ENCODE measurements at places on chromosomes 1 and 21.

- DNase-seq, result no peak
Observed at GRCh38 chr1:206496131-206496793, 11.1 kb upstream of the RASSF5 start.

GRCh38 chr1:109669246-109669948, 1.5 kb downstream of the GSTM2 start:
- no peak for DNase-seq

- peak; percentile 26 for DNase-seq
Observed at GRCh38 chr1:165073185-165074007, 283.1 kb downstream of the LMX1A start.

- DNase-seq, result no peak
Observed at GRCh38 chr1:16022393-16022792, 557 bp downstream of the CLCNKA start.

Measured in fibroblast of skin of left quadriceps (primary cell).